ENCODE measurements at places on chromosomes 7 and 10.

DNA sequence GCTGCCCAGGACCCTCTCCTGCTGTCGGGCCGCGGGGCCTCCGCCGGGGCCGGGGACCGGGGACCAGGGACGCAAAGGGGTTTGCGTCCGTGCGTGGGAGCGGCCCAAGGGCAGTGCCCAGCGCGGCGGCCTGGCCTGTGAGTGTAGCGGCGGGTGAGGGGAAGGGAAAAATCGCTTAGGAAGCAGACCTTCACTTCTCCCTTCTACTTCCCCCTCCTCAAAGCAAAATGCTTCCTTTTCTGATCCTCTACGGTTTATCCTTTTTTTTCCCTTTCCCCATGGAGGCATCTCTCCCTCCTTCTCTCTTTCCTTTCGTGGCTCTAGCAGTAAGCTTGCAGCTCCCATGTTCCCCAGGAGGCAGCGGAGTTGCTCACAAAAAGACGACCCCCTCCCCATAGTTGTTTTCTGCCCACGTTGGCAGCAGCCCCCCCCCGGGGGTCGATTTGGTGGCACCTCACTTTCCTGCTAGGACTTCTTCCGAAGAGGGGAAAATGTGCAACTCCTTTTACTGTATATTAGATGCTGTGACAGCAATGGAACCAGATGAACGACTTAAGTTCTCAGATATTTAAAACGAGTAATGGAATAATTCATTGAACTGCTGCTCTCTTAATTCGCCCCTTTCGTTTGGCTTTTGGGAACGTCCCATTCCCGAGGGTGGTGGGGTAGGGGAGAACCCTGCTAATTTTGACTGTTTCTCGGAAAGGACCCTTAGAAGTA is 724 bp downstream of the CAPZA2 start:
- peak; percentile 41 for DNase-seq

DNA sequence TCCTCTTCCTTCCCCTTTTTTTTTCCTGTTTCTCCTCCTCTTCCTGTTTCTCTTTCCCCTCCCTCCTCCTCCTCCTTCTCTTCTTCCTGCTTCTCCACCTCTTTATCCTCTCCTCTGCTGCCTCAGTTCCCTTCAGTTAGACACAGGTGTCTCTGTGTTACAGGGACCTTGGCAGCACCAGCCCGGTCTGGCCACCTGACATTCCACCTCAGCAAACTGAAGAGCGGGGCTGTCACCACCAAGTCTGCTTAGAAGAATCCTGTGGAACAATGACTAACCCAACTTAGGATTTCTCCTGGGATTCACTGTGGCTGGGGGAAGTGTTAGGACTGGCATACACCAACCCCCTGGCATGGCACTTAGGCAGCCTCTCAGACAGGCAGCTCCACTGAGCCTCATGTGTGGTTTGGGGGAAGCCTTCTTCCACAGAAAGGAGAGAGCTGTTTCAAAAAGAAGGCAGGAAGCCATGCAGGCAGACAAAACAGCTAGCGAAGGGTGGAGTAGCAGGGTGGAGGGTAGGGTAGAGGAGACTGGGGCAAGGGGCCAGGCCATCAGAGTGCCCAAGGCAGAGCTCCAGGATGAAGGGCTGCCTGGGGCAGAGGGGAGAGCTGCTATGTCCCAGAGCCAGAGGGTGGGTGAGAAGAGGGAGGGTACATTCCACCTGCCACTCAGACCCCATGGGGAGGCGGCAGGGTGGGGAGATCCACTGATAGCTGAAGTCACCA is 13.2 kb upstream of the GDF10 start:
- no peak for DNase-seq

GRCh38 chr10:103696411-103697145 is 158.8 kb downstream of the SH3PXD2A start:
- peak; percentile 74 for DNase-seq

DNA sequence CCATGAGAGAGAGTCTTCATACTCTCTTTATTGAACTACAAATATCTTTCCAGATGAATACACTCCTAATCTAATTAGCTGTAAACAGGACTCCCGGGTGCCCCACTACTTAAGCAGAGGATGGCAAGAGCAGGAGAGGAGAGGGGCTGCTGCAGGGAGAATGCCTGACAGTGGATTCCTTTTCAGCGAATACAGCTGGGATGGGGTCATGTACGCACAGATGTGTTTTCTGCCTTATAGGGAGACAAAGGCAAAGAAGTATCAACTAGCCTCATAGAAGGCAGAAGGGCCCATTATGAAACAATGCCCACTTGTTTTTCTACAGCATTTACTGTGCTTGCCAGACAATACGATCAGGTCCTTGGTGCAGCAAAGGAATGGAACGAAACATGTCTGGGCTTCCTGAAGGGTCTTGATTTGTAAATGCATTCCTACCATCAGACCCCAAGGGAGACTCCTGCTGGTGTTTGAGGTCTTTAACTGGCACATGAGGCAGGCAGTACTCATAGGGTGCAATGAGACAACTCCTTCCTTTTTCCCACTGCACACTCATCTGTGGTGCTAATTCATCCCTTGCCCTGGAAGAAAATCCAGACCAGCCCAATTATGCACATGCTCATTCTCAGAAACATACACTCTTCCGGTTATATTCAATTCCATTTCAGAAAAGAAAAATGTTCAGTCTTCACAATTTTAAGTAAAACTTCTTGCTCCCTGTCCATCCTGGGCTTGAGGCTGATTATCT is 117.1 kb downstream of the AOAH start:
- DNase-seq: no peak

DNA sequence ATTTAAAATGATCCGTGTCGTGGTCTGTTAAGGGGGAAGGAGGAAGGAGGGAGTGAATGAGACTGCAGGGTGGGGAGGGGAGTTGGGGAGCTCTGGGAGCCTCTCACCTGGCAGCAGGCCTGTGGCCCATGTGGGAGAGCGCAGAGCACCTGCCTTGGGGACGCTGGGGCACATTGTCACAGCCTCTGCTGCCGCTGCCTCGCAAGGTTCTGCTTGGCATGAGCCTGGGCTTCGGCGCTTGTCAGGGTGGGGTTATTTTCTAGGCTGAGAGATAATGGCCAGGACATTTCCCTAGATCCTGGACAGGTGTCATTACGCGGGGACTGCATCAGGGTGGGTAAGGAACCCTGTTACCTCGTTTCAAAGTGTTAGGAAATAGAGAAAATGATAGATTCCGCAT is 2.2 kb upstream of the SUN1 start:
- DNase-seq: no peak

- DNase-seq: no peak
Measured at GRCh38 chr10:30368065-30368718, 19.1 kb upstream of the MTPAP start.

DNA sequence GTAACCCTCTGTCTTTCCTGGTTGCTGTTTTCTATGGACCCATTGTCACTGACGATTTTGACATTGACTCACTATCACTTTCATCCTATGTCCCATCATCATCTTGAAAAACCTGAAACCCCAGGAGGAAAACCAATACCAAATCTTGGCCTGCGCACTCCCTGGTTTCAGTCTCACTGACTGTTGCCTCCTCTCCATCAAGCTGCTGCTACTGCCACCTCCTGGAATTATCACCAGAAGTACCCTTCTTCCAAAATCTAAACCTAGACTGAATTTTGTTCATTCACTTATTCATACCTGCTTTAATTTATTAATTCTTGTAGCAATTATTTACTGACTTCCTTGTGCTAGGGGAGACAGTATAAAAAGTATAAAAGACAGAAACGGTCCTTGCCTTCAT is 44.5 kb upstream of the ACBD5 start:
- DNase-seq: peak; percentile 6

GRCh38 chr10:8070440-8070839 is 16.0 kb downstream of the GATA3 start:
- no peak for DNase-seq

GRCh38 chr10:8206882-8207281 is 152.4 kb downstream of the GATA3 start:
- DNase-seq: no peak

GRCh38 chr7:47991741-47992311 is 12.4 kb upstream of the HUS1 start:
- DNase-seq: peak; percentile 57

DNA sequence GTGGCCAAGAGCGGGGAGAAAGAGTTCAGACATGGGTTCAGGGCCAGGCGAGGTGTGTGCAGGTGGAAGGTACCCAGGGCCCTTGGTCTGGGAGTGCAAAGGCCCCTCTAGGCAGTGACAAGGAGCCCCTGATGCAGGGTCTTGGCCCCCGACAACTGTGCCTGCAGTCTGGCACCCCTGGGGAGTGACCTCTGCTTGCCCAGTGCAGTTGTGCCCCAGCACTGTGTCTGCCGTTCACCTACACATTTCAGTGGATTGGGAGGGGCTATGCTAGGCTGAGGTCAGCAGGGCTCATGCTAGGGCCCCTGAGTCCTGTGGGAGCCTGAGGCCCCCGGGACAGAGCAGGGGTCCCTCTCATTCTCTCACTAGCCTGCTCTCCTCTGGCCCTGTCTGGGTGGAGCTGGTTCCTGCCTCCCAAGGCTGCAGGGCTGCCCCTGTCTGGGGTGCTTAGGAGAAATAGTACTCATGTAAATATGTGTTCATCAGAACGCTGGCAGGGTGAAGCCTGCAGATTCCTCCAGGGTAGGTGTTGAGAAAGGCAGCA is 550.4 kb downstream of the TCERG1L start:
- DNase-seq: no peak

DNA sequence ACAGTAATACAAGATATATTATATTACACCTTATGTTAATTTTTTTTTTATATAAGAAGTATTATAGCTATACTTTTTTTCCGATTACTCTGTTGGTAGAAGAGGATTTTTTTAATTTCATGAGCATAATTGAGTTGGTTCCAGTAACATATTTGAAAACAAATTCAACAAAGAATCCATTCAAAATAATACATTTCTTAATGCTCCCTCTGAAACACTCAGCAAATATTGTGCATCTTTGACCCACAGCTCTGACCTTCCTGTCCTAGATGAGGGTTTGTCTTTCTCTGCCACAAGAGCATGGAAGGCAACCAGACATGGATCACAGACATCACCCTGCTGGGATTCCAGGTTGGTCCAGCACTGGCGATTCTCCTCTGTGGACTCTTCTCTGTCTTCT is at the start of gene OR2A2:
Gene OR2A2, plus strand, starts transcription at position 301 of the 400 bp plus-strand sequence. Its CDS starts 0 bp downstream, at position 301.
- DNase-seq: no peak

DNA sequence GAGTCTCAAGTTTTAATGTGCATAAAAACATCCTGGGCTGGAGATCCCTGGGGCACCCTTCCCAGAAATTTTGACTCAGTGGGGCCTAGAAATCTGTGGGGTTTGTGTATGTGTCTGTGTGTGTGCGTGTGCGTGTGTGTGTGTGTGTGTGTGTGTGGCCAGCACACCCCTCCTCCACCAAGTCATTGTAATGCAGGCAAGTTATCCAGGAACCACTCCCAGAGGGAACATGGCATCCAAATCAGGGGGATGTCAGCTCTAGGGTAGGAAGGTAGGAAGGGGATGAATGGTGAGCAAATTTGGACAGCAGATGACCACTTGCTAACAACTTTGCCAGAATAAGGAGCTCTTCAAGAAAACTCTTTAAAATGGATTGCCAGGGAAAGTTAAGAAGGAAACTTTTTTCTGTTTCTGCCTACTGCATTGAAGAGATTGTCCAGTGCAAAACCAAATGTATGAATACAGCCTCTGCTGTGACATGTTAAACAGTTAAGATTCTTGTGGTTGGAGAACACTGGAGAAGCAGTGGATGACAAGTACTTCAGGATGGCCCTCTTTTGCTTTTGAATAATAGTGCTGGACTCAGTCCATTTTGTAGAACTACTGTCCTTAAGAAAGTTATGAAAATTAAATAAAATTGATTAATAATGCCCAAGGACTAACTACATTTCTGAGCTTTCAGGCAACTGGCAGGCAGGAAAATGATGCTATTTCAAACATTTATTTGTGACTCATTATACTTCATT is 12.3 kb downstream of the STAMBPL1 start:
- no peak for DNase-seq

- no peak for DNase-seq
Measured at GRCh38 chr7:152121432-152121831, 96.0 kb downstream of the GALNT11 start.

GRCh38 chr7:16345979-16346958 is 75.1 kb downstream of the CRPPA start:
- no peak for DNase-seq

GRCh38 chr10:123479640-123480039 is 186.5 kb upstream of the GPR26 start:
- no peak for DNase-seq
